ENCODE measurements at places on chromosomes 7 and 10.
A peak's percentile ranks its signal among the peaks of the same experiment; 100 is the strongest.

GRCh38 chr10:86652361-86653202 lies 1.8 kb upstream of the OPN4 start:
- no peak for DNase-seq

DNA sequence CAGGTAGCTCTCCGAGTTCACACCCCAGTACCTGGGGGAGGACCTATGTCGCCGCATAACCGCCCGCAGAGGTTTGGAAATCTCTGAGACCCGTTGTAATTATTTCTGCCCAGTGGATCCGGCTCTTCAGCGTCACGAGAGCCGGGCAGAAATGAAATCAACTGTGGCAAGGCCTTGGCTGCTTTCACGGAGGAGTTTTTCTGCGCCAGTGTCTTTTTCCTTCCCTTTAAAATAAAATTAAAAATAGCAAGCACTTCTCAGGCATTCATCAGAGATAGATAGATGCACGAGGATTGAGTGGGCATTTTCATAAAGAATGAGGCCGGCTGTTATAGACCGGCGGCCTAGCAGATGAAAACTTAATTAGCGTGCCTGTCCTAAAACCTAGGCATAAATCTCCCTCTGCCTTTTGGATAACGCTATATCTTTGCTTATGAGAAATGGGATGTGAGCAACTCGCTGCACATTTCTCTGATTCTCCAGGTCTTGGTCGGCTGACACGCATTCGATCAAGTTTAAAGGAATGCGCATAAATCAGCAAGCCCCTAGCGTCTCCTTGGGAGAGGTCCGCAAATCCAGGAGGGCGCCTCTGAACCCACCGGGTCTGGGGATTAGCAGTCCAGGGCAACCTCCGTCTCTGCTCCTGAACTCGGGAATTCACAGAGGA lies 6.4 kb downstream of the HOXA13 start:
- no peak for DNase-seq

- no peak for DNase-seq
Measured at GRCh38 chr7:127474457-127474856, 81.9 kb upstream of the ZNF800 start.

DNA sequence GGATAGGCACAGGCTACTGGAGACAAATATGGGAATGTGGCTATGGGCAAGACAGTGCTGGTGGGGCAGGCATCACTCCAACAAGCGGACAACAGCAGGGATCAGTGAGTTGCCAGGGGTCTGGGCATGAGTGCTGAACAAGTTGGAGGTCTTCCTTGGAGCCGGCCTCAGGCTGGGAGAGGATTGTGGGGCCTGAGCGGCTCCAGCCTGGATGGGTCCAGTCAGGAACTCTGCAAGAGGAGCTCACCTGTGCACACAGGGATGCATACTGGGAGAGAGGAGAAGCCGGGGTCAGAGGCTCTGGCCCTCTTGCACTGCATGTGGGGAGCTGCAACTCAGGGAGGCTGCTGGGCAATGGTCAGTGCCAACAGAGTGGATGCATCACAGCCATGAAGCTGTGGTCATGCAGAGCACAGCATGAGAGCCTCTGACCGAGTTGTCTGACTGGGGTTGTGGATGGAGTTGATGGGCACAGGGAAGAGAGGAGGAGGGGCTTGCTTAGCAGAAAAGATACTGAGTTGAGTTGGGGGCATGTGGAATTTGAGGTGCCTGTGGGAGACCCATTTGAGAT lies 204.0 kb upstream of the ZNF32 start:
- DNase-seq = no peak

- DNase-seq = peak; percentile 30
Measured at GRCh38 chr10:13890233-13891127, 303.7 kb downstream of the PRPF18 start.

GRCh38 chr10:9227679-9228365 lies 1173.3 kb downstream of the GATA3 start:
- no peak for DNase-seq

DNA sequence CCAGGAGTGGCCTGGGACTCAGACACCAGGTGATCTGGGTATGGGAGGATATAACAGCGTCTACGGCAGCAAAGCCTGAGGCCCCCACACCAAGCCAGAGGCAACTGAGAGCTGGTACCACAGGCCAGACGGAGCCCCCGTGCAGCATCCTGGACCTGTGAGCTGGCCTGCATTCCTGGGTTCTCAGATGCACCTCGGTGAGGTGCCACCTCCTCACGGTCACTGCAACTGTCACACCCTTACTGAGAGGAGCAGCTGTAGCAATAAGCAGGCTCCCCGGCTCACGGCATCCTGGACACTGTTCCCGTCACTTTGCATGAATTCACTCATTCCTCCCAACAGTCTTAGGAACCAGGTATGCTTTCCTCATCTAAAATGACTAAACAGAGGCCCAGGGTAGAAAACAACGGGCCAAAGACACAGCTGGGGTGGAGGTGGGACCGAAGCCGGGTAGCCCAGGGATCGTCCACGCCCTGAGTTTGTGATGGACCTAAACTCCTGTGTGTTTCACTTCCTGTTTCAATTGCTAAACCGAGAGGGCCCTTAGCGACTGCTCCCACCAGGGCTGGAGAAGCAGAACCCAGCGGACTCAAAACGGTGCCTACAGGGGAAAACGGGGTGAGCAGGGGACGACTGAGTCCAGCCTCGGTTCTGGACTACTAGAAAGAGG lies 98.7 kb downstream of the CTBP2 start:
- DNase-seq = no peak

DNA sequence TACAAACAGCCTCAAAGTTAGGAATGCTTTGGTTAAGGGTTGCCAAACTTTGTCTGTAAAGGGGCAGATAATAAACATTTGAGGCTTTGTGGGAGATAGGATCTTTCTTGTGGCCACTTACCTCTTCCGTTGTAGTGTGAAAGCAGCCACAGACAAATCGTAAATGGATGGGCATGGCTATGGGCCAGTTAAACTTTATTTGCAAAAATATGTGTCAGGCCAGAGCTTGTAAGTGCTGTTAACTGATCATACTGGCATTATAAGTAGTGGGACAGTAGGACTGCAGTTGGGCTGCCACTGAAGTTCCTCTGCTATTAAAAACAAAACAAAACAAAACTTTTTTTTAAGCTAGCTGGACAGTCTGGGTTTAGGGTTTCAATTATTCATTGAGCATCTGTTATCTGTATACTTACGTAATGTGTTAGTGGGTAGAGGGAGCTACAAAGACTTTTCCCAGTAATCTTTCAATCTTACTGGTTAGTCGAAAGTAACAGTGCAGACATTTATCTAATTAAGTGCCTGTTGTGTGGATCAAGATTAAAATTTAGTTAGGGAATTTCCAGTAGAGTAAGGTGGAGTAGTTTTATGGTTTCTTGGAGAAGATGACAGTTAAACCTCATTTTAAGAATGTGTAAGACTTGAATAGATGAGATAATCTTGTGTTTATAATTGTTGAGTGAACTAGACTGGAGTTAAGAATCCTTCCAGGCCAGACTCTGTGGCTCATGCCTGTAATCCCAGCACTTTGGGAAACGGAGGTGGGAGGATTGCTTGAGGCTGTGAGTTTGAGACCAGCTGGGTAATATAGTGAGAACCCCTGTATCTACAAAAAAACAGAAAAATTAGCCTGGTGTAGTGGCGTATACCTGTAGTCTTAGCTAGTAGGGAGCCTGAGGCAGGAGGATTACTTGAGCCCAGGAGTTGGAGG lies 100.1 kb downstream of the BTRC start:
- no peak for DNase-seq

DNA sequence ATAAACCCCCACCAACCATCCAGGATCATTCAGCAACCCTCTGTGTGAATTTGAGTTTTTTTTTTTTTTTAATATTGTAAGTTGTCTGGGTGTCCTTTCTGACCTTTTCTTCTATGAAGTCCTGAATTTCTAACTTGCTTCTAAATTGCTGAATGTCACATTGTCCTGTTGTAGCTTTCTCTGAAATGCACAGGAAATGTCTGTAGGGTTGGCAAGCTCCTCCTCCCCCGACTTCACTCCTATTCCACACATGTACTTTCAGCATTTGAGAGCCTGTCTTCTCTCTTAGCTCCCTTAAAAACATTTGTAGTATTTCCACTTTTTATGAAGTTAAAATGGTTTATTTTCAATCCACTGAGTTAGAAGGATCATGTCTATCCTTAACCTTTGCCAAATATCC lies 3.3 kb upstream of the CNNM2 start:
- no peak for DNase-seq

DNA sequence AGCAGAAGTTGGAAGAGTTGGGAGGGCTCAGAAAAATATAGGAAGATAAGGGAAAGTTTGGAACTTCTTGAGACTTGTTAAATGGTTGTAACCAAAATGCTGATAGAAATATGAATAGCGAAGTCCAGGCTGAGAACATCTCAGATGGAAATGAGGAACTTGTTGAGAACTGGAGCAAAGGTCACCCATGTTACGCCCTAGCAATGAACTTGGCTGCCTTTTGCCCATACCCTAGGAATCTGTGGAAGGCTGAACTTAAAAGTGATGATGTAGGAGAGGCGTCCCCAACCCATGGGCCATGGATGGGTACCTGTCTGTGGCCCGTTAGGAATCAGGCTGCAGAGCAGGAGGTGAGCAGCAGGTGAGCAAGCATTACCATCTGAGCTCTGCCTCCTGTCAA lies 347.8 kb downstream of the ARL4A start:
- DNase-seq = no peak

- no peak for DNase-seq
Measured at GRCh38 chr10:48545462-48546145, 59.3 kb downstream of the ARHGAP22 start.

All from neuronal stem cell (in vitro differentiated cells).